ENCODE measurements at places on chromosomes 7 and 10.

GRCh38 chr7:45484094-45484493 is 90.1 kb upstream of the ADCY1 start:
- no peak for DNase-seq

DNA sequence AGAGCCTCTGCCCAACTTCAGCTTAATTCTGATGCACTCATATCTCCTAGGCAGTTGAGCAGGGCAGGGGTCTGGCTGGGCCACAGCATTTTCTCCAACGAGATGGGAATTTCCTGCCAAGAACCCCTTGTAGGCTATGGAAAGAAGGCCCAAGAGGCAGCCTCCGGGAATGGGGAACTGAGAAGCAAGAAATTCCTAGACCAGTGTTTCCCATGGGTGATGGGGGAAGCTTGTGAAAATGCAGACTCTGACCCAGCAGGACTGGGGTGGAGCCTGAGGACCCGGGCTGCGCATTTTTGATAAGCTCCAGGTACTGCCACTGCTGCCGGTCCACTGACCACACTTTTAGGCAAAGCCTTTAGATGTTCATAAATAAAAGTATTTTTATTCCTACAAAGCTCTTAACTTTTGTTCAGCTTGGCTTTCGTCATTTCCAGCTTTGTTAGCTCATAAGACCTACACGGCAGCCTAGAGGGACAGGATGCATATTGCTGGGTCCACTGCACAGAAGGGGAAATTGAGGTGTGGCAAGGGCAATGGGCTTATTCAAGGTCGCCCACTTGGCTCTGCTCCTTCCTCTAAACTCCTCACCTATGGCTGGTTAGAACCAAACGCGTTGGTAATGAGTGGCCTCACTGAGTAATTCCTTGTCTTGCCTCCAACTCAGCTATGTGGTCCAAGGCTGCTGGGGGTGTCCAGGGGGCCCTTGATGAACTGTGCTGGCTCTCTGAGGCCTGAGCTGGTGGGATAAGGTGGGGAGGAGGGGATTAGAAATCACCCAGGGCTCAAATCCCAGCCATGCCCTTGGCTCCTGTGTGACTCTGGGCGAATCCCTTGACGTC is 29.5 kb downstream of the ZCCHC24 start:
- DNase-seq: no peak

DNA sequence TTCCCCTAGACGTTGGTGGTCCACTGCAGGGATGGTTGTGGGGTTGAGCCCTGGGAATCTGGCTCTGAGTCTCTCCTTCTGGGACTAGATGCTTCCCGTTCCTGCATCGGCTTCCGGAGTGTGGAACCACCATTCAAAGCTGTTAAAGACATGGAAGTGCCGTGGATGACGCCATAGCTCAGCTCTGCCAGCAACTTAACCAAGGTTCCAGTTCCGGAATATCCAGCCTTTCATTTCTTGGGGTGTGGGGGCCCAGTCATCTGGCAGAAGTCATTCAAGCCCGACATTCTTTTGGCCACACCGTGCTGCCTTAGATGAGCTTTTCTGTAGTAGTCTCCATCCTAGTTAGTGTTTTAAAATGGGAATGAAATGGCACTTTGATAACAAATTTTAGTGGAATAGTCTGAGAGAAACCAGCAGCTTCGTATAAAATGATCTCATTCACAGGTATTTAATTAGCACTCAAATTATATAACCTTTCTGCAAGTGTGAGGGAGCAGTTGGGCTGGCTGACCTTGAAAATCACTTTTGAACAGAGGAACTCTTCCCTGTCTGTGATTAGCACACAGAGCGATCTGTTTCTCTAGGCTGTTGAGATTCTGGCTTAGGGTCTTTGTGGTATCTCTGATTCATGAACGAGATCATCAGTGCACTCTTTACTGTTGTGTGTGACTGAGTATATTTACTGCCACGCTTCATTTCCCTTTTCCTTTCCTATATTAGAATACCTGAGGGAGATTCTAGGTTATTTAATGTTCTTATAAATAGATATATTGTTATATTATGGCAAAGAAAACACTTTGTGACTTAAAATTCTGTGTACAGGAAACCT is 19.9 kb downstream of the LMTK2 start:
- no peak for DNase-seq

DNA sequence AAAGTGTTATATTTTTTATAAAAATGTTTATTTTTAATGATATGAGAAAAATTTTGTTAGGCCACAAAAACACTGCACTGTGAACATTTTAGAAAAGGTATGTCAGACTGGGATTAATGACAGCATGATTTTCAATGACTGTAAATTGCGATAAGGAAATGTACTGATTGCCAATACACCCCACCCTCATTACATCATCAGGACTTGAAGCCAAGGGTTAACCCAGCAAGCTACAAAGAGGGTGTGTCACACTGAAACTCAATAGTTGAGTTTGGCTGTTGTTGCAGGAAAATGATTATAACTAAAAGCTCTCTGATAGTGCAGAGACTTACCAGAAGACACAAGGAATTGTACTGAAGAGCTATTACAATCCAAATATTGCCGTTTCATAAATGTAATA is 64.8 kb upstream of the CAPZA2 start:
- no peak for DNase-seq

GRCh38 chr7:20958572-20958971 is 171.9 kb upstream of the SP8 start:
- no peak for DNase-seq

GRCh38 chr10:7340179-7340874 is 70.5 kb downstream of the SFMBT2 start:
- DNase-seq: no peak

DNA sequence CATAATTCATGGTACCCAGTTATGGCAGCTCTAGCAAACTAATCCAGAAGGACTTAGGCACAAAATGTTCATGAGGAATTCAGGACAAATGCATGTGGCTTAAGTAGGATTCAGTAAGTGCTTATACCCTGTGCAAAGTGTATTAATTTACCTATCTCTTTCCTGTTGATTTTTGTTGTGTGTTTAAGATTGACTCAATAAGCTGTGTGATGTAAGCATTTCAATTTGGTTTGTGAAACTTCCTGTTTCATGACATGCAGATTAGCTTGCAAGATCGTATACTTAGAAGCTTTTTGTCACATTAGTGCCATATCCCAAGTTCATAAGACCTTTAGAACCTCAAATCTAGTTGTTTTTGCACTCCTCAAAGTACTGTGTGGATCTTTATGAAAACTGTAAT is 416.7 kb downstream of the ARL4A start:
- no peak for DNase-seq

DNA sequence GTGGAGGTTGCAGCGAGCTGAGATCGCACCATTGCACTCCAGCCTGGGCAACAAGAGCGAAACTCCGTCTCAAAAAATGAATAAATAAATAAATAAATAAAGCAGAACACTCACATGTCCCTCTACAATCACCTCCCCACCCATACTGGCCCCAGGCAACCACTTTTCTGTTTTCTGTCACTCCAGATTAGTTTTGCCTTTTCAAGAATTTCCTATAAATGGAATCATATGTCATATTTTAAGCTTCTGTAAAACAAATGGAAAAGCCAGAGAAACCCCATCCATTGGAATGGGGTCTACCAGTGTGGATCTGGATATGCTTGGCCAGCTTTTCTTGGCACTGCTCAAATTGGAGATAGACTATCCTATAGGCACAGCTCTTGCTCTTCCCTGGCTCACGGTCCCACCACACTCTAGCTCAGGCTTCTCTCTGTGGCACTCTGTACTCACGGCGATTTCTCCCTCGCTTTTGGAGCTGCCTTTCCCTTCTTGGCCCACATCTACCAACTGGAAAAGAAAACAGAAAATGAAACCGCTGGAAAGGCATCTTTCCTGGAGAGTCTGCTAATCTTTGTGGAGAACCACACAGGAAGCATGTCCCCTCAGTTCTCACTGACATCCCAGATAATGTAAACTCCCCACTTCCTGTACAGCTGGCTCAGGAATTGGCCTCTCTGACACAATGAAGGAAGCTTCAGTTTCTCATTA is 210.1 kb downstream of the JCAD start:
- no peak for DNase-seq

- DNase-seq: no peak
Observed at GRCh38 chr7:157539521-157539920, 202.7 kb downstream of the DNAJB6 start.

- no peak for DNase-seq
Observed at GRCh38 chr10:102837230-102837721, at the start of gene CYP17A1. TSS of gene CYP17A1 (minus strand) at chr10:102837413. CDS start at chr10:102837361, 52 bp downstream.

- no peak for DNase-seq
Observed at GRCh38 chr7:75642810-75643486, 95.8 kb downstream of the HIP1 start.

- DNase-seq: no peak
Observed at GRCh38 chr7:150631866-150632864, at the start of gene GIMAP6. TSS of gene GIMAP6 (minus strand) at chr7:150632385. CDS start at chr7:150630142, 2,243 bp downstream.

DNA sequence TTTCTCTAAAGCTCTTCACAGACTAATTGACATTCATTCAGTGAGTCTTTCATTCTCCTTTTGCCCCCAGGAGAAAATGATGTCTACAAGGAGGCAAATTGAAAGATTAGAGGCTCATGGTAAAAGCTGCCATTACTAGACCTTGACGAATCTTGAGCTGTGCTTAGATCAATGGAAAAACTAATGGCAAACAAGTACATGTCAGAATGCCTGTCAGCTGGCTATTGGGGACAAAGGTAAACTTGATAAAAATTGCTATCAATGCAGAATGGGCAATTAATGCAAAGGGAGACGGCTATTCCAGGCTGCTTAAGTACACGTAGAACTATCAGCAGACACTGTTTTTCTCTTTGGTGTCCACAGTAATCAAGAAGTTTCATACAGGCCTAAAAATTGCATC is 3.3 kb downstream of the ASAH2 start:
- no peak for DNase-seq

GRCh38 chr7:112887337-112887736 is 97.1 kb upstream of the TMEM168 start:
- no peak for DNase-seq

Measured in SW 1271 (cell line).